NCI-H1930 (cell line): ENCODE measurements at places on chromosomes 12 and 14.
A peak's percentile ranks its signal among the peaks of the same experiment; 100 is the strongest.

GRCh38 chr12:2683283-2684025 lies 111.3 kb upstream of the FKBP4 start:
- no peak for DNase-seq

DNA sequence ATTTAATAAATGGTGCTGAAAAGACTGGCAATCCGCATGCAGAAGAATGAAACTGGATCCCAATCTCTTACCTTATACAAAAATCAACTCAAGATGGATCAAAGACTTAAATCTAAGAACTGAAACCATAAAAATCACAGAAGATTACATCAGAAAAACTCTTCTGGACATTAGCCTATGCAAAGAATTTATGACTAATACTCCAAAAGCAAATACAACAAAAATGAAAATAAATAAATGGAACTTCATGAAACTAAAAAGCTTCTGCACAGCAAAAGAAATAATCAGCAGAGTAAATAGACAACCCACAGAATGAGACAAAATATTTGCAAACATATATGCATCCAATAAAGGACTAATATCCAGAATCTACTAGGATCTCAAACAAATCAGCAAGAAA lies 14.3 kb upstream of the CLEC1A start:
- no peak for DNase-seq

DNA sequence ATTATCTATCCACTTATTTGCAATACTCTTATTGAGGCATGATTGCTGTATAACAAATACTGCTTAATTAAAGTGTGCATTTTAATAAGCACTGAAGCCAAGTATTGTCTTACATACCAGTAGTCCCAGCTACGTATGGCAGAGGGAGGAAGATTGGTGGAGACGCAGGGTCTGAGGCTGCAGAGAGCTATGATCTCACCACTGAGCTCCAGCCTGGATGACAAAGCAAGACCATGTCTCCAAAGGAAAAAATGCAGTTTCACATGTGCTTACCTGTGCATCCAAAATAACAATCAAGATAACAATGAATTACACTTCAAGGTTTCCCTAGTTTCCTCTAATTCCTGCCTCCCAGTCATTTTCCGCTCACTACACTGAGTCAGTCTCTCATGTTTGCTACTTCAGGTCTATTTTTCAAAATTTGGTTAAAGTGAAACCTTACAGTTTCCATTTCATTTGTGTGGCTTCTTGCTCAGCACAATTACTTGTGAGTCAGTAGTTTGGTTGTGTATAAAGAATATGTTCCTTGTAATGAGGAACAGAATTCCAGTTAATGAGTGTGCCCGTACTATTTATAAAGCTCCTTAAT lies 1250.1 kb downstream of the TMEM121 start:
- DNase-seq, result no peak

GRCh38 chr12:79776111-79776510 lies 85.3 kb upstream of the PAWR start:
- no peak for DNase-seq

GRCh38 chr12:7005311-7005710 lies 13.0 kb downstream of the LPCAT3 start:
- DNase-seq, result no peak

DNA sequence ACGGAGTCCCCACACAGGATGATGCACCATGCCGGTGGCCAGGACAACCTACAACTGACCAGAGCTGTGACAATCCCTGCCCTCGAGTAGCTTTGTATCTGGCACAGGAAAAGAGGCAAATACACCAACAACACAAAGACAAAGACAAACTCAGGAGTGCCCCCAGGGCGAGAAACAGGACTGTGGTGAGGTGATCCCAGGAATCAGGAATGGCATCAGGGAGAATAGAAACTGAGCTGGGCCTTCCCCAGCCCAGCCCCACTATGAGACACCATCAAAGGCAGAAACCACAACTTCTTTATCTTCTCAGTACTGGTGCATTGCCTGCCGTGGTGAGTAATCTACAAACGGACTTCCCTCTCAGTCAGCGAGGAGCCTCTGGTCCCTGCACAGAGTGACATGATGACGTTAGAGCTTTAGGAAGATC lies 157.7 kb downstream of the TTC7B start:
- no peak for DNase-seq

- DNase-seq, result no peak
Observed at GRCh38 chr12:554001-554285, 94.2 kb downstream of the B4GALNT3 start.

GRCh38 chr14:92549859-92550230 lies 36.3 kb downstream of the RIN3 start:
- DNase-seq, result no peak

- no peak for DNase-seq
Observed at GRCh38 chr14:73747379-73748211, 33.4 kb upstream of the PNMA1 start.

- DNase-seq, result peak; percentile 31
Observed at GRCh38 chr12:116697305-116697704, 40.6 kb downstream of the SPRING1 start.

DNA sequence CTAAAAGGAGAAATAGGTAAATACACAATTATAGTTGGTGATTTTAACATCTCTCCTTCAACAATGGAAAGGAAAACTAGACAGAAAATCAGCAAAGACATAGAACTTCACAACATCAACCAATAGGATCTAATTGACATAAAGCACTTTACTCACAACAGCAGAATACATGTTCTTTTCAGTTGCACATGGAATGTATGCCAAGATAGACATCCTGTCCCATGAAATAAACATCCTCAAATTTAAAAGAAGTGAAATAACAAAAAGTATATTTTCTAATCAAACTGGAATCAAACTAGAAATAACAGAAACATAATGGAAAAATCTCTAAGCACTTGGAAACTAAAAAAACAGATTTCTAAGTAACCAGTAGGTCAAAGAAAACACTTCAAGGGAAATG lies 296.2 kb upstream of the RGS6 start:
- DNase-seq, result no peak

DNA sequence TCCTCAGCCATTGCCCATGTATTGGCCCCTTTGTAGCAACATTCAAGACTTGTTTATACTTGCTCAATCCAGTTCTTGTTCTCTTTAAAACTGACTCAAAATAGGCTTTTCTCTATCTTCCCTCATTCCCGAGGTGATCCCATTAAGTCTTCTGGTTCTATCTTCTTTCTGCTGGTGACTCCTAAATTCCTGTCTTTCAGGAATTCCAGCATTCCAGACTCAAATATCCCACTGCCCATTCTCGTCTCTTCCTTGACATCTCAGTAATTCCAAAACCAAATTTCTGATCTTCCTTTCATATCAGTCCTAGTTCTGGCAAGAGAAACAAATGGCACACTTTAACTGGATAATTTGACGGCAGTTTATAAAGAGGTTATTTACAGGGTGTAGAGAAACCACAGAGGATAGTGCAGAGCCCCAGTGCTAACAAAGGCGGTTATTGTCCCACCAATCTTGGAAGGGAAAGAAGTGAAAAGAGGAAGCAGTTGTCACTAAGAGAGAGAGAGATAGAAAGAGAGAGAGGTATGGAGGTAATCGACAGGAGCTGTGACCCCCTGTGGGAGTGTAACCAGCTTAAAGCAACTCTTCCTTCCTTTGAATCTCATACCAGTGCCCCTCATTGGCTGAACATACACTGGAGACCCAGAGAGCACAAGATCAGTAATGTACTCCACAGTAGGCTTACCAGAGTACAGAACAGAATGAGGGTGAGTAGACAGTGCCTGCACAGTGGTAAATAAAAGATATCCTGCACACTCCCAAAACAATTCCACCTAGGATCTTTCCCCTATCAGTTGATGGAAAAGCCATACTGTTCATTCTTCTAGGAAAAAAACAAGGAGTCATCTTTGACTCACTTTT lies 177.6 kb upstream of the LMNTD1 start:
- no peak for DNase-seq

DNA sequence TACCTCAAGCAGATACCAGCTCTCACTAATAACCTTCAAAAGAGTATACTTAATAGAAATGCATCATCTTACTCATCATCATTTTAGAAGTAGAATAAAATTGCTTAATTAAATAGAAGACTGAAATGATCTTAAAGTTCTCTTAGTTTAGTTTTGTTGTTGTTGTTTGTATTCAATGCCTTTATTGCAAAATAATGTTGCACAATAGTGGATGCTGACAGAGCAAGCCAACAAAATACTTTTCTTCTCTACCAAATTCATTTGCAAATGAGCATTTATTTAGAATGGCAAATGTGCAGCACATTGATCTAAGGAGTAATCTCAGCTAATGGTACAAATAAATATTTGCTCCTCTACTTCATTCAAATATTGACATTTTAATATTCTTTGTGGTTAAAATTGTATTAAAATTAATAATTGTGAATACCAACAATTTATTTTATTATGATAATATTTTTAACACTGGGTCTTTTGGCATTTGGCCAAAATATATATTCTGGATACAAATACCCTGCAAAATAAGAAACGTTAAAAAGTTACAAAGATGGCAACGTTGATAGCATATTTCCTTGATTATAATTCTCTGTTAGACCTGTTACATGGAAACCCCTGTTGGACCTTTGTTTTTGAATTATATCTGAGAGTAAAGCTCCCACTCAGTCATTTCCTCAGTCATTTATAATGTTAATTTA lies 496.1 kb downstream of the RERGL start:
- DNase-seq, result no peak

DNA sequence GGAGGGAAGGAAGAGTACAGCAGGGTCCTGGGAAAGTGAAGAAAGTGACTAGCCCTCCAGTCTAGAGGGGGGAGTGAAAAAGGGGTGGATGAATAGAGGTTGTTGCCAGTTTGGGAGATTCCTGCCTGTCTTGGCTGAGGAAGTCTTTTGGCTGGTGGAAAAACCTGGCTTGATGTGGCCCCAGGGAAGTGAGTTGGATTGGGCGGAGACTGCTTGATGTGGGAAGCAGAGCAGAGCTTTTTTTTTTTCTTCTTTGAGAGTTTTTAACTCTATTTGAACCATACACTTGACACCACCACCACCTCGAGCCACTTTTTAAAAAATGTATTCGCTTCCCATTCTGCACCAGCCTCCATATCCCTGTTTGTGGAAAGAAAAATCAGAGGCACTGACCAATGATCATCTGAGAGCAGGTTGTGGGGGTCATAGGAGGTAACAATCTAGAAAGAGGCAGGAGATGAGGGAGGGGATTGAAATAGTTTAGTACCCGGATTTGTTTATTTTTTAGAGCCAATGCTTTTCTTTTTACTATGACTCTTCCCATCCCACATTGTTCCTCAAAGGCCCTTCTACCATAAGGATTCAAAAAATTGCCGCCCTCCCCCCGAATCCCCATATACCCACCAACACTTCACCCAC lies 690 bp upstream of the DTX3 start:
- DNase-seq, result no peak

DNA sequence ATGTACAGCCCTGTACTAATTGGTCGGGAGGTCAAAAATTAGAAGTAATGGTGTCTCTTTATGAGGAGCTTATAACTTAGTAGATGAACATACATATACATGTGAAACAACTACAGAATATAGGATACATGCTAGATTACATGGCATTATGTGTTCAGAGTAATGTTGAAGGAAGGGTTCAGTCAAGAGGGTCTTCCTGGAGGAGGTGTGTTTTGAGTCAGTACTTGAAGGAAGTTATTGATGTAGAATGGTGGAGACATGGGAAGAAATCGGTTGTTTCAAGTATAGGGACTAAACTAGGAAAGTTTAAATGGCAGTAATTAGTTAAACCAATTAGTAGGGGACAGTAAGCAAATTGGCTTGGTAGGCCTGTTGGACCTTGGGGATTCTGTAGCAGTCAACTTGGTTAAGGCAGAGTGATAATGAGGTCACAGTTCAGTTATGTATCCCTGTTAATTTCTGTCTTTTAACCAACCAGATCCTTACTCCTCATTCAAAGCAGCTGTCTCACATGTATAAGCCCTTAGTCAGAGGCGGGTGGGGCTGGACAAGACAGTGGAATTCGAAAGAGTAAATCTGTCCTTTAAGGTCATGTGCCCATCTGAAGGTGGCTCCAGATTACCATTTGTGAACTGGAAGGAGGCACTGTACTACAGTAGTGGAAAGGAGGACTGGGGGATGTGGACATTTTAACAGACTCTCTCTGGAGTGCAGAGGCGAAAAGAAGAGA lies 3.5 kb upstream of the ANKRD52 start:
- no peak for DNase-seq

GRCh38 chr12:103768467-103769123 lies 72.4 kb downstream of the NT5DC3 start:
- DNase-seq, result no peak

DNA sequence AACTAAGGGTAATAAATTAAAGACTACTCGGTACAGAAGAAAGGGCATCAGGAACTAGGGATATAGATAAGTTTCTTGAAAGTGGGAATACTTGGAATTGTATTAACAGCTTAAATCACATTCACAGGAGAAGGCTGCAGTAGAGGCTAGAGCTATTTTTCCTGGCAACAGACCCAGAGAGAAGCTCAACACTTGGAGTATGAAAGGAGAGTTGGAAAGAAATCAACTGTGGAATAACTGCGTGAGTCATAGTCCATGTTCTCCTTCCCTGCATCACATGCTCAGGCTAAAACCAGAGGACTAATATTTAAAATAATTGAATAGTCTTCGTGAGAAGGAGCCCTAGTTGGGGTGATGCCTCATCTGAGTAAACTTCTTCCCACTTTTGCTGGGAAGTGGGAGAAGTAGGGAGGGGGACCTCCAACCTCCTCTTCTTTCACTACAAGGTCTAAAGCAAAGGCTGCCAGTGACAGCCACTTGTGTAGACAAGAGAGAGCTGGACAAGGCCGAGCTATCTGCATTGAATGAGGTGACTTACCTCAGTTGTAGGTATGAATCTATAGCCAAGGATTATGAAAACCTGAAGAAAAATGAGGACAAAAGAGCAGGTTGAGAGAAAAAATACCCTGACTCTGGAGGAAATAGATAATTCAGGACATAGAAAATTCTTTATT lies 32.7 kb downstream of the DYRK2 start:
- no peak for DNase-seq

DNA sequence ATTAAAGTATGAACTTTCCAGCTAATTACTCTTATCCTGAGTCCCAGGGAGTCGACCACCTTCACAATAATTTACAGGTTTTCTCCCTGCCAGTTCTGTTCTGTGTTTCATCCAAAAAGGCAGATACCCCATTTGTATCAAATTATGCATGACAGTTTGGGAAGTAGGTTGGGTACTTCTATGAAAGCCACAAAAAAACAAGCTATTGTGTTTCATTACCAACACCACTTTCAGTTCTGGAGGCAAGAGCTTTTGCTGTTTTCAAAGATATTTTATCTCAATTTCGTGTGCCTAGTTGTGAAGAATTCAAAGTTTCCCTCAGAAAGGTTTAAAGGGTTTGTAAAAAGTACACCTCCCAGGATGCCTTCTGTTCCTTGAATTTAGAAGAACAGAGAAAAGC lies 557.4 kb downstream of the FLRT2 start:
- DNase-seq, result no peak

- DNase-seq, result peak; percentile 34
Observed at GRCh38 chr12:101839324-101840283, 8.8 kb upstream of the GNPTAB start.

DNA sequence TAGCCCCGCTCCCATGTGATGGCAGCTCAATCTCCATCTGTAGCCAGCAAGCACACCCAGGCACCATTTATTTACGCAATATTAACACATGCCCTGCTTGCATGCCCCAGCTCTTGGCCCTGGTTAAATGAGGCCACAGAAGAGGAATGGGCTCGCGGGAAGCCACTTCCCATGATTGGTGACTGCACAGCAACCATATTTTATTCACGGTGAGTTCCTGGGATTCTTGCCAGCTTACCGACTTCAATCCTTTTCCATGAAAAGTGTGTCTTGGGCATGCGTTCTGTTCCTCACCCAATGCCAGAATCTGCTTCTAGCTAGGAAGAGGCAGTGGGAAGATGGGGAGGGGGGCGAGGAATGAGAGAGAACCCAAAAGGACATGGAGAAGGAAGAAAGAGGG lies 54.7 kb downstream of the PITPNM2 start:
- no peak for DNase-seq
